Stimulated activated CD4-positive, alpha-beta T cell treated with anti-CD3 and anti-CD28 coated beads, Interleukin-15, amount 100 ng/mL, for 1 hour (primary cell): ENCODE measurements at places on chromosomes 7 and 10.

GRCh38 chr10:63711867-63712716, 190.9 kb downstream of the REEP3 start:
- no peak for DNase-seq

DNA sequence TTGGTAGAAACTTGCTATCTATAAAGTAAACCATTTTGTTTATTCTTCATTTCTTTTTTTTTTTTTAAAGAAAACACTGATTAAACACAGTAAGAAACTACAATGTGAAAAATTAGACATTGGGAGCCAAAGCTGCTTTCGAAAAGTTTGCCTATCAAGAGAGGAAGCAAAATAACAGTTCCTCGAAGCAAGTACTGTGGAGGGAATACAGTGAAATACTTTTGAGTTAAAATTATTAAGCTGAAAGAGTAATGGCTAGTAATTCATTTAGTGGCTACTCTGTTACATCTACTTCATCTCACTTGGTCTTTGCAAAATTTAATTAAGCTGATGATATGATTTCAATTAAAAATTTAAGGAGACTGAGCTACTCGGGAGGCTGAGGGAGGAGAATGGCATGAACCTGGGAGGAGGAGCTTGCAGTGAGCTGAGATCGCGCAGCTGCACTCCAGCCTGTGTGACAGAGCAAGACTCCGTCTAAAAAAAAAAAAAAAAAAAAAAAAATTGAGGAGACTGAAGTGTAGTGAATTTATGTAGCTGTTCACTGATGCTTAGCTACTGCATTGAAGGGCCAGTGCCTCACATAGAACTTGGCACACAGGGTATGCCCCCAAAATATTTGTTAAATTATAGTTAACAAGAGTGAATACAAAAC, 982.1 kb upstream of the MBL2 start:
- DNase-seq, result no peak

DNA sequence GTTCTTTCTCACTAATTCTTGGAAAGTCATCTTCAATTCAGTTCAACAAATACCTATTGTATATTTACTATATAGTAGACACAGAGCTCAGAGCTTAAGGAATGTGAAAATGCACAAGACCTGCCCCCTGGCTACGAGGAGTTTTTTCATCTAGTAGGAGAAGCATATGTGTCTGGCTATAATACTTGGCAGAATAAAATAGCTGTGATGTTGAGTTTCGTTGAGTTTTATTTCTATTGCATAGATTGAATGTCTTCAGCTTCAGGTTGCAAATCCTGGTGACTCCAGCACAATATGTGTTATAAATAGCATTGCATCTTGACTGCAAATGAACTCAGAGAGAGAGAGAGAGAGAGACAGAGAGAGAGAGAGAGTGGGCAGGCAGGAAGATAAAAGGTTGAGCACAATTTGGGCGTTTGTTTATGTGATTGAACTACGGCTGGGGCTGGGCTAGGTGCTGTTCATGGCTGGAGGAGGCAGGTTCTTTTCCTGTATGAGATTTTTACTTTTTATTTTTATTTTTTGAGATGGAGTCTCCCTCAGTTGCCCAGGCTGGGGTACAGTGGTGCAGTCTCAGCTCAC, 229.6 kb downstream of the GALNT17 start:
- no peak for DNase-seq

- DNase-seq, result no peak
These were observed 21.0 kb upstream of the LRRC17 start for GRCh38 chr7:102891693-102892261.

GRCh38 chr10:96501985-96502384, 11.7 kb downstream of the TLL2 start:
- DNase-seq, result no peak

DNA sequence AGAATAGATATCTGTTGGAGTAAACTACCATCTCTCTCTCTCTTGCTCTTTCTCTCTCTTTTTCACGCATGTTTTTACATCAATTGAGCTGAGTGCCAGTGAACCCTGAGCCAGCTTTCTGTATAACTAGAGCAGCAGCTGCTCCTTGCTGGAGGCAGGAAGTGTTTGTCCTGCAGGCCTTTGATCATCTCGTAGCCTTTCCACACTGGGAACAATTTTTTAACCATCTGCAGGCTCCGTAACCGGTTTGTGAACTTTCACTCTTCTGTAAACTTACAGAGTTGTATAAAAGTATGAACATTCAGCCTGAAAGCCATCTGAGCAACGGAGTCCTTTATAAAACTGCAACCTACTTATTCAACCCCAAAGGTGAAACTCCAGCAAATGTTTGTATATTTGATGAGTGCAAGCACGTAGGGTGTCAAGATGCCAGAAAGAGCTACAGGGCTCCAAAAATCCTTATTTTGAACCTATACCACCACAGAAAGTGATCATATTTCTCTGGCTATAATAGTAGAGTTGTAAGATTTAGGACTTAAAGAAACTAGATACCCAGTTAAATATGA, 162.8 kb upstream of the NFE2L3 start:
- no peak for DNase-seq

- DNase-seq, result no peak
These were observed 11.8 kb downstream of the MET start for GRCh38 chr7:116683786-116684185.

DNA sequence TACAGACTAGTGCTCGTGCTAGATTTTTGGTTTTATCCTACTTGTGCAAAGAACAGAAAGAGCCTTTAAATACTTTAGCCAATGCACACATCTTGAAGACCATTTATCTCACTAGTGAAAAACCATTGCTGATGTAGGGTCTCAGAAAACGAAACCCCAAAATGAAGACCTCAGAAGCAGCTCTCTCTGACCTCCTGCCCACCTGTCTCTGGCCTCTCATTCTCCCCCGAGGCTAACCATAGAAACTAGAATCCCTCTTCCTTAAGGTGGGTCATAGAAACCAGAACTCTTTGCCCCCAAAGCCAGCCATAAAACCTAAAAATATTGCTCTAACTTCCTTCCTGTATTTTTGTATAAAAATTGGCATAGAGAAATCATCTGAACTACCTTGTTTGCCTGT, 112.2 kb downstream of the KIF20B start:
- DNase-seq, result no peak

DNA sequence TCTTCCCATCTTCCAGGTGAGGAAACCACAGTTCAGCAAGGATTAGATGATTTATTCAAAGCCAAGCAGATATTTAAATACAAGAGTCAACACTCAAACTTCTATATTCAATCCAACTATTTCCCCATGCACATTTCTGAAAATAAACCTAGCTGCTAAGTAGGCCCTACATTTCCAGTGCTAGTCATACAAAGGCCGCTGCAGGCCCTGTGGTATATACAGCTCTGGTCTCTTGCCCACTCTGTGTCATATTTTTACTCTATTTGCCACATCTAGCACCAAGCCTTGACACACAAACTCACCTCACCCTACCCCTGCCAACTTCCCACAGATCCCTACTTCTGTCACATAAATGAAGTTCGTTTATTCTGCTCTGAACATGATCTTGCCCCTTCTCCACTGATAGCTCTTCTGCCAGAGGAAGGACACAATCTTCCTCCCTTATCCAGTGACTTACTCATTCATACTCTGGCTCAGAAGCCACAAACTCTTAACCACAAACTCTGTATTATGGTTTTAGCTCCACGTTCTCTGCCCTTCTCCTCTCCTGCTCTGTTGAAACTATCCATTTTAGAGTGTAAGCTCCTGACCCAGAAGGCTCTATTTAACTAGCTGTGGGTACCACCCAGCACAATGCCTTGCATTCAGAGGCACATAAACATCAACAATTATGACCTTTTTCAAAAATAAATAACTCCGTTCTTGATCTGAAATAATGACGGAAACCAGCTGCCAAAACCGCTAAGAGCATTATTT, 180.7 kb downstream of the CPEB3 start:
- DNase-seq, result no peak

GRCh38 chr10:105073999-105074398, 432.9 kb downstream of the SORCS3 start:
- DNase-seq, result no peak

DNA sequence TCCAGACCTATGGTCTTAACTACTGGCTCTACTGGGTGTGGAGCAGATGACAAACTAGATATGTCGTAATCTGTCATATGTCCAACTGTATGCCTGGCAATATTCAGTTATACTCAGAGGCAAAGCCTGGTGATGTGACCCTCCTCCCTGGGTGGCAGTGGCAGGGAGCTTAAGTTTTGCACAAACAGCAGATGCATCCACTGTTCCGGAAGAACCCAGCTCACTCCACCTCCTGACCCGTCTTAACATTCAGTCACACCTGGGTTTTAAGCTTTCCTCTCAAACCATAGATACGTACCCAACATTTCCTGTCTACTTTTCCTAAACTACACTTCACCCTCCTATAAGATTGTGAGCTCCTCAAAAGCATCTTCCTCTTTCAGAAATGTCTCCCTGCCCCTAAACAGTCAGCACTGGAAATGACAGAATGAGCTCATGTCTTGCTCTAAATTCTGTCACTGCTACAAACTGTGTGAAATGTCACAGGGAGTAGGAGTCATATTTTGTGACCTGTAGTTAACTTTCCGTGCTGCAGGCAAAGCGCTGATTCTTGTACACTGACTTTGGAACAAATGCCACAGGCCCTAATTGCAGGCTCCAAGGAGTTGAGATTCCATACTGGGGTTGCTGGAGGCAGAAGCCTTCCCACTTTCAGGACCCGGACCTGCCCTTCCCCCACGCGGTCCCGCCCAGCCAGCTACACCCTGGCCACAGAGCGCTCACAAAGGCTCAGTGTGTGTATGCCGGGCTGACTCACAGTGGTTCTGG, 23.9 kb downstream of the SCD start:
- DNase-seq, result no peak

- DNase-seq, result no peak
These were observed 45.6 kb downstream of the PDSS1 start for GRCh38 chr10:26743091-26743490.

DNA sequence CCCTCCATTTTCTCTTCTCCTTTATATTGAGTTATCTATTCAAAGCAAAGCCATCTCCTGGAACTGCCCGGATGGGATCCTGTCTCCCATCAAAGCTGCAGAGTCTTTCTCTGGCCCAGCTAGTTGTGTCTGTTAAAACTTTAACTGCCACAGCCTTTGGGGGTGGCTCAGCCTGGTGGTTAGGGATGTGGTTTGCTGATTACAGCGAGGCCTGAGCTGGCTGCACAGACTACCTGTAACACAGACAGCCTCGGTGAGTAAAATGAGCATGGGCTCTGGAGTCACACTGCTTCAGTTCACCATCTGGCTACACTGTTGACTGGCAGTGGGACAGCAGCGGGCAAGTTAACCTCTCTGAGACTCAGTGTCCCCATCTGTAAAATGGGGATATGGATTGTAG, 18.4 kb upstream of the HABP2 start:
- DNase-seq, result no peak

- DNase-seq, result no peak
These were observed 29.3 kb upstream of the DDX50 start for GRCh38 chr10:68871731-68872342.

DNA sequence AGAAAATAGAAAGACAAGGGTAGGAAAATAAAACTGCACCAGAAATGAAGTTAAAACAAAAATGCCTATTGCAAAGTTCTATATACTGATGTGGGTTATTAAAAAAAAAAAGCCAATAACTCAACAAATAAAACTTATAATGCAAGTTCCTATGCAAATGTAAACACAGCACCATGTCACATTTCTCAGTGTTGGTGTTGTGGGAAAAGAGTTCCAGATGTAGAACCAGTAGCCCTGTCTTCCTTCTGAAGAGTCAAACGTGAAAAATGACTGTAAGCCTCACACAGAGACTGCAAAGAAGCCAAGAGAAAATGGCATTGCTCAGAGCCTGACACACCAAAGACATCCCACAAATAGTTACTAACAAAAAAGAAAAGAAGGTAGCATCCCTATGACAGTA, 10.1 kb downstream of the PON2 start:
- DNase-seq, result no peak

DNA sequence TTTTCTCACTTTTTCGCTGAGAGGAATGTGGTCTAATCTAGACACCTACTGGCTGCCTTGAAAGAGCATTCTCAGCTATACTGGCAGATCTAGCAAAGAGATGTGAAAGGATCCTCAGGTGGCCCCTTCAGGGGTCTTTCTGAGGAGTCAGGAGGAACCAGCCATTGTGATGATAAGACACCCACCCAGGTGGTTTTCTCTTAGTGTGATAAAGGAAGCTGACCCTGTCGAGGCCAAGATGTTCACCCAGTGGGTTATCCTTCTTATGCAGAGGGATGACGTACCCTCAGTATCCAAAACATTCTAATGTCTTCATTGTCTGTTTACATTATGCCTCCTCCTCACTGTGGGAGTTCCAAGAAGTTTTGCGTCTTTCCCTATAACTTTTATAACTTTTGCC, 98.3 kb upstream of the LRGUK start:
- DNase-seq, result no peak

DNA sequence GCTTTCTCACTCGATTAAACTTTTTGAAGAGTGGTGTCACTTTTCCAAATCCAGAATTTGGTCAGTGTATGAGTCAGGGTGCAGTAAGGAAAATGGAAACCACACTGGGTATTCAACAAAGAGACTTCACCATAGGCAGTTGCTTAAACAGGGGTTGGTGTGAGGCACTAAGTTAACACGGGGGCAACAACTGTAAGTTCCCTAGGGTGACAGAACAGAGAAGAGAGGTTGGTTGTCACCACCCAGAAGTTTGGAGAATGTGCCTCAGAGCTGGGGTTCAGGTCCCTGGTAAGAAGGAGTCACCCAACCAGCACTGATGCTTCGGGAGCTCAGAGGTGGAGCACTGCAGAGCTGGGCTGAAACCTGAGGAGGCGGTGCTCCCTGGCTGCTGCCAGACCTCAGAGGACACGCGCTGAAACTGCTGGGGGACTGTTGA, 170.4 kb downstream of the ARID5B start:
- DNase-seq, result no peak

- DNase-seq, result no peak
These were observed 39.9 kb upstream of the EMX2 start for GRCh38 chr10:117502421-117503243.

GRCh38 chr10:43284341-43284910, 17.6 kb upstream of the RASGEF1A start:
- no peak for DNase-seq

DNA sequence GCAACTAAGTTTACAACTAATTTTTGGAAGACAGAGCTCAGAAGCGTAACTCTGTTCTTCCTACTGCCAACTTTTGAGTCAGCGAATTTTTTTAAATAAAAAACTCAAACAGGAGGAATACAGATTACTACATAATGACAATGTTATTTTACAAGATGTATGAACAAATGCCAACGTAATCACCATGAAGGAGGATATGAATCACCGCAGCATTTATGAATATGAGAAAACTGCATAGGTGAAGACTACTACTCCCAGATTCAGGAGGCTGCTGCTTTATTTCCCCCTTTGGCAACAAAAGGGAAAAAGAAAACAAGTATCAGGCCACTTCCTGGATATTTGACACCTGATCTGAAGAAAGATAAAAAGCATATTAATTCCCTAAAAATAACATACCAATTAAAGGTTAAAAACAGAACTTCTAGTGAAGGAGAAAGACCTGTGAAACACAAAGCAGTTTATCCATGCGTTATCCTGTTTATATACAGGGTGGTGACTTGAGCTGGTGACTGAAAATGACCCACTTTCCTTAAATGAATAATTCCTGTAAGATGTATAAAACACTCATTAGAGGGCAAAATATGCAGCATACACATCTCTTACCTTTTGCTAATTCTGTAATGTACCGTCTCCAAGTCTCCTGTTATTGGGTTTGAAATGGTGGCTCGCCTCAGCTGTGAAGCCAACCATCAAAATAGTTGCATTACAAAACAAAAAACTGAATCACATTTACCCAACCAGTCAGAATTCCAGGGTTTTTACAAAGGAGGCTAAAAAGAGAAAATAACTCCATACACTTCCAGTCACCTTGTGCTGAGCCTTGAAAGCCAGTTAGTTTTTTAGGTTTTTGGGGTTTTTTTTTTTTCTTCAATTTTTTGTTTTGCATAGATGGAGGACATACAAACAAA, 52.0 kb downstream of the P4HA1 start:
- no peak for DNase-seq

- no peak for DNase-seq
These were observed 331.5 kb downstream of the DNAJB6 start for GRCh38 chr7:157668221-157668883.
